ENCODE measurements at places on chromosomes 3 and 15.

- DNase-seq, result no peak
Measured at GRCh38 chr3:150875548-150875947, 29.7 kb downstream of the MINDY4B start.

- DNase-seq, result no peak
Measured at GRCh38 chr3:14869917-14870782, 51.4 kb downstream of the FGD5 start.

DNA sequence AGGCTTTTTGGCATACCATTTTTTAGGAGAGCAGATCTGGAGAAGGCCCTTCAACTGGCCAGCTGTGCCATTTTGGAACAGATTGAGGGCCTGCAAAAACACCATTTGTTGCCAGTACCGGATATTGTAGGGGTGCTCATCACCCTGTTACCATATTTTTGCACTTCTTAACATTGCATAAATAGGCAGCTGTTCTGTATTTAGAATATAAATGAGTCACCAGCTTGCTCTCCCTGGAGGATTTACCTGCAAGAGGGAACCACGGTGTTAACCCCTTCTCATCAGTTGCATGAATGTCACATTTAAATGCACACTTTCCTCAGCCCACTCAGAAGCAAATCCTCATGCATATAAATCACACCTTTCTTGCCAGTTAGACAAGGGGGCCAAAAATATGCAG is 435.6 kb downstream of the ROBO2 start:
- DNase-seq, result no peak

DNA sequence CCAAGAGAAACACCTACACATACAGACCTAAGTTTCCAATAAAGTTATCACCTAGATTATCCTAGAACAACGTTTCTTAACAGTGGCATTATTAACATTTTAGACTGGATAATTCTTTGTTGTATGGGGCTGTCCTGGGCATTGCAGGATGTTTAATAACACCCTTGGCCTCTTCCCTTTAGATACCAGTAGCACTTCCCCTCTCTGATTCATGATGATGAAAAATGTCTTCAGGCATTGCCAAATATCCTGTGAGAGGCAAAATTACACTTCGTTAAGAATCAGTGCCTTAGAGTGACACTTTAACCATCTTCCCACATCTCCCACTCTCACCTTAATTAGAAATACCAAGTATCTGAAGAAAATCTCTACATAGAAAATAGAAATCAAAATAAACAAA is 352.6 kb downstream of the CGGBP1 start:
- DNase-seq, result peak; percentile 10

GRCh38 chr3:176479248-176479647 is 718.0 kb downstream of the TBL1XR1 start:
- DNase-seq, result no peak

- no peak for DNase-seq
Measured at GRCh38 chr3:154086286-154086685, 34.9 kb upstream of the ARHGEF26 start.

- DNase-seq, result no peak
Measured at GRCh38 chr15:56530157-56530556, 65.2 kb upstream of the MNS1 start.

DNA sequence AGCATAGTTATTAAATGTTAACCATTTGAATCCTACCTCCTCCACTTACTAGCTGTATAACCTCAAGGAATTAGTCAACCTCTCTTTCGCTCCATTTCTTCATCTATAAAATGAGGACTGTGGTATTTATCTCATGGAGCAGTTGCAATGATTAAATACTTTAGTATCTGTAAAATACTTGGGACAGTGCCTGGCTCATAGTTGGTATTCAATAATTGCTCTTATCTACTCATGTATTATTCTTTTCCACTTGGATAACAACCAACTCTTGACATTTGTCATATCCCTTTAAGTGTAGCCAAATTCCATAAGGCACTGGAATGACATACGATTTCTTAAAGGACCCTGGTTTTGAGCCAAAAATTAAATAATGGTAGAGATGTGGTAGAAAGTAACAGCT is 72.0 kb downstream of the FSIP1 start:
- DNase-seq, result no peak

DNA sequence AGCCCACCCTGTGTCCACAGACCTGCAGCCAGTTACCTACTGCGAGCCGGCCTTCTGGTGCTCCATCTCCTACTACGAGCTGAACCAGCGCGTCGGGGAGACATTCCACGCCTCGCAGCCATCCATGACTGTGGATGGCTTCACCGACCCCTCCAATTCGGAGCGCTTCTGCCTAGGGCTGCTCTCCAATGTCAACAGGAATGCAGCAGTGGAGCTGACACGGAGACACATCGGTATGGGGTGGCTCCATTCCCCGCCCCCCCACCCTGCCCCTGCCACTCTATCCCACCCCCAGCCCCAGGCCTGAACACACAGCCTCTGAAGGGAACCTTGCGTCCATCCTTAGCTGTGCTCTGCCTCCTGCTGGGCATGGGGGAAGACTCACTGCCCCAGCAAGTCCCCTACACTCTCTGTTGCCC is 73.2 kb downstream of the AAGAB start:
- no peak for DNase-seq

DNA sequence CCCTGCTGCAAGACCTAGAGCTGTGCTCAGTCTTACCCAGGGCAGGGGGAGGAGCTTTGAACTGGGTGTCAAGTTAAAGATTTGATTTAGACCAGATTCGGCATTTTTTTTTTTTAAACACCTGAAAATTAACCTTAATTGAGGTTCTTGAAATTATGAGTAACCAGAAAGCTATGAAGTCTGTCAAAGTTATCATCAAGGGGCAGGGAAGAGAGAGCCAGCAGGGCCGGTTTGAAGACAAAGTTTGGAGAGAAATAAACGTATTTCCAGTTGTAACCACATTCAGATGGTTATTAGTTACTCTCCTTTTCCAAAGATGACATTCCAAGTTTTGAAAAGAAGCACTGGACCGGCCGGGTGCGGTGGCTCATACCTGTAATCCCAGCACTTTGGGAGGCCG is 12.0 kb downstream of the TMEM266 start:
- no peak for DNase-seq

DNA sequence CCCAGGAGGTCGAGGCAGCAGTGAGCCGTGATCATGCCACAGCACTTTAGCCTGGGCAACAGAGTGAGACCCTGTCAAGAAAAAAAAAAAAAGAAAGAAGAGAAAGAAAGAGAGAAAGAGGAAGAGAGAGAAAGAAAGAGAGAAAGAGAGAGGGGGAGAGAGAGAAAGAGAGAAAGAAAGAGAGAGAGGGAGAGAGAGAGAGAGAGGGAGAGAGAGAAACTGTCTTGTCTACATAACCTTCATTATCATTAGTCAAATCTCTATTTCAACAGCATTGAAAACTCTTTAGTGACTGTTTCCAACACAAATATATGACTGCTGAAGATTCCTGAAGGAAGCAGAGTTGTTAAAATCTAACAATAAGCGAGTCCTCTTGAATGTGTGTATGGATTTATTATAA is 304.3 kb downstream of the MAGI1 start:
- DNase-seq, result no peak

- no peak for DNase-seq
Measured at GRCh38 chr3:89368846-89369245, 261.4 kb downstream of the EPHA3 start.
